ENCODE measurements at places on chromosomes 5 and 9.

- no peak for DNase-seq
These were observed 414.1 kb downstream of the ARHGEF28 start for GRCh38 chr5:74040065-74040551.

GRCh38 chr9:116549786-116550660, 137.1 kb upstream of the TRIM32 start:
- DNase-seq, result no peak

GRCh38 chr5:103624035-103624480, 61.5 kb upstream of the NUDT12 start:
- no peak for DNase-seq

DNA sequence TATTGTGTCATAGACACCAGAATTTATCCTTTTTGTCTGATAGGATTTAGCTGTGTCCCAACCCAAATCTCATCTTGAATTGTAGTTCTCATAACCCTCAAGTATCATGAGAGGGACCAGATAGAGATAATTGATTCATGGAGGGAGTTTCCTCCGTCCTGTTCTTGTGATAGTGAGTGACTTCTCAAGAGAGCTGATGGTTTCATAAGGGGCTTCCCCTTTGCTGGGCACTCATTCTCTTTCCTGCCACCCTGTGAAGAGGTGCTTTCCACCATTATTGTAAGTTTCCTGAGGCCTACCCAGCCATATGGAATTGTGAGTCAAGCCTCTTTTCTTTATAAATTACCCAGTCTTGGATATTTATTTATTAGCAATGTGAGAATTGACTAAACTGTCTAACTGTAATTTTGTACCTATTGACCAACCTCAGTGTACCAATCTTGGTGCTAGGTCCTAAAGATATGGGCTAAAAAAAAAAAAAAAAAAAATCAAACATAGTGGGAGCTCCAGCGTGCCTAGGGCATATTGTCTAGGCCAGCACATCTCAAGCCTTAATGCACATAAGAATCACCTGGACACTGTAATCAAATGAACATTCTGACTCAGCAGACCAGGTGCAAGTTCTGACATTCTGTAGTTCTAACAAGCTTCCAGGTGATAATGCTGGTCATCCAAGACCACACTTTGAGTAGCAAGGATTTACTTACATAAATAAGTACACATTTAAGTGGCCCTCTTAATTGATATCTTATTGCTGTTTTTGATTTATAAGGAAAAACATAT, 30.5 kb downstream of the ST8SIA4 start:
- no peak for DNase-seq

- DNase-seq, result no peak
These were observed 164.7 kb downstream of the TSSK1B start for GRCh38 chr5:113270086-113270485.

- no peak for DNase-seq
These were observed 28.4 kb upstream of the AOPEP start for GRCh38 chr9:94697972-94698581.

DNA sequence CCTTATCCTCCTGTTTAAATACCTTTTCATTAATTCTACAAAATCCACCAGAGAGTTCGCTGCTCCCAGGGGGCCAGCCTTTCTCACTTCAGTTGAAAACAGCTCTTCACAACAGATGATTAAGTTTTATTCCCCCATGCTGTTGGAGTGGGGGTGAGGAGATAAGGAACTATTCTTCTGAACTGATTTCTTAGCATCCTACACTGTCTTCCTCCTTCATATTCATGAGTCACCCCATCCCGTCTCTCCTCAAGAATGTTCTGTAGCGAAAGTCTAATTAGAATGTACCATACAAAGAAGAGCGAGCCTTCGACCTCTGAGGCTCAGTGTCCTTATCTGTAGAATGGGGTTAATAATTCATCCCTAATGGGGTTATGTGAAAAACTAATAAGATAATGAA, 138.0 kb downstream of the PIK3R1 start:
- DNase-seq, result no peak
